ENCODE measurements at places on chromosomes 13 and 19. TPM values are rescaled to one million over a fixed set of nuclear protein-coding genes. Genes with fewer than 3 reads are reported as not detected.

- no peak for DNase-seq
These were observed 6.7 kb downstream of the KHSRP start for GRCh38 chr19:6417713-6418561.

DNA sequence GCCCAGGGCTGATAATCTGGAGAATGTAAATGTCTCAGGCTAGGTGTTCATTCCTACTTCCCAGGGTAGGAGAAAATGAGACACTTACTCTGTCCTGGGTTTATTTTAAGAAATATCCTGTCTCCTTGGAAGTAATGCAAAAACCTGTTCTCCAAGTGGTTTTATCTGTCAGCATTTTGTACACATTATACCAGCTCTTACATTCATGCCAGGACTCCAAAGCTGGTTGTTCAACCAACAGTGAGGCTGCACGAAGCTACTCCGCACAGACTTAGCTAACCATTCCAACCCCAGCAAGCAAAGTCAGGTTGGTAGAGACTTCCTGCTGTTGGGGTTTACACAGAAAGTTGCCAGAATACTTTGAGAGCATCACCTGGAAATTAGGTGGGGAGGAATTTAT, 55.6 kb downstream of the SLC7A1 start:
- DNase-seq = no peak

GRCh38 chr13:50152655-50153309, 137.5 kb downstream of the KCNRG start:
- no peak for DNase-seq

GRCh38 chr19:42254089-42254849, 659 bp downstream of the ERF start:
- DNase-seq = peak; percentile 54

GRCh38 chr19:5645409-5645808, 22.5 kb downstream of the SAFB start:
- DNase-seq = no peak

DNA sequence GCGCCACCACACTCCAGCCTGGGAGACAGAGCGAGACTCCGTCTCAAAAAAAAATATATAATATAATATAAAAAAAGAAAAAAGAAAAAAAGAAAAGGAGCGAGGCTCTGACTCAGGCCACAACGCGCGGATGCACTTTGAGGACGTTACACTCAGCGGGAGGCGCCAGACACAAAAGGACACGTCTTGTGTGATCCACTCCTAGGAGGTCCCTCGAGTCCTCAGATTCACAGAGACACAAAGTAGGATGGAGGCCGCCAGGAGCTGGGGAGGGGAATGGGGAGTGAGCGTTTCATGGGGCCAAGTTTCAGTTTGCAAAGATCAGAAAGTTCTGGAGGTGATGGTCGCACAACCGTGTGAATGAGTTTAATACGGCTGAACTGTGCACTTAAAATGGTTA, 8.5 kb upstream of the ABHD17A start:
- DNase-seq = no peak

- no peak for DNase-seq
These were observed 66.1 kb upstream of the DIAPH3 start for GRCh38 chr13:60229708-60230272.

- DNase-seq = peak; percentile 33
These were observed 26.9 kb downstream of the TMED1 start for GRCh38 chr19:10808937-10809649.

- no peak for DNase-seq
These were observed 78.9 kb downstream of the ZNF100 start for GRCh38 chr19:21688464-21688863.

GRCh38 chr19:58450856-58451357, 515 bp upstream of the ZNF324B start:
- DNase-seq = no peak

- peak; percentile 91 for DNase-seq
These were observed 83.9 kb downstream of the GNG7 start for GRCh38 chr19:2618611-2619010.

- no peak for DNase-seq
These were observed 6.7 kb downstream of the SIGLEC6 start for GRCh38 chr19:51524666-51525264.

GRCh38 chr19:33226550-33227241, 1.0 kb upstream of the SLC7A10 start:
- peak; percentile 41 for DNase-seq

- DNase-seq = peak; percentile 83
These were observed 10.2 kb upstream of the CBLC start for GRCh38 chr19:44767295-44768180.

GRCh38 chr13:51660813-51661212, 76.6 kb downstream of the WDFY2 start:
- DNase-seq = no peak

Gene PROZ
- 0.17 TPM for polyA plus RNA-seq

Gene FFAR2
- polyA plus RNA-seq = 10.8 TPM

Gene IQCN
- polyA plus RNA-seq = 5.4 TPM

Gene GAPDHS
- polyA plus RNA-seq = not detected

Gene TUBB4A
- polyA plus RNA-seq = 0.16 TPM

Gene RB1
- 38.8 TPM for polyA plus RNA-seq
